ENCODE measurements at places on chromosomes 2 and 18. TPM values are rescaled to one million over a fixed set of nuclear protein-coding genes. Genes with fewer than 3 reads are reported as not detected.

DNA sequence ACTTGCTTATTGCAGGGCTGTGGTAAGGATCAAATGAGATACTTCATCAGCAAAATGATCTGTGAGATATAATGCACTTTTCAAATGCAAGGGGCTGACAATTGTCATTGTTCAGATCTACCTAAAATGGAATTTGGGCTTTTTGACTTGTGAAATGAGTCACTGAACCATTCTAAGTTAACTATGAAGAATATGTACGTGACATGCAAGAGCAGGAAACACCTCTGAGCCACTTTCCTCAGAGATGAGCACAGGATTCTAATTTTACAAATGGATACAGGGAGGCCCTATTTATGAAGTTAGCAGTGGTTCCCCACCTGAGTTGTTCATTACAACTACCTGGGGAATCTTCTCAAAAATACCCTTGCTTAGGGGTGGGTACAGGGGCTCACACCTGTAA lies 26.7 kb downstream of the CTLA4 start:
- no peak for DNase-seq

The CD207 gene
- 0.08 TPM for total RNA-seq

The CFAP221 gene
- not detected for total RNA-seq

DNA sequence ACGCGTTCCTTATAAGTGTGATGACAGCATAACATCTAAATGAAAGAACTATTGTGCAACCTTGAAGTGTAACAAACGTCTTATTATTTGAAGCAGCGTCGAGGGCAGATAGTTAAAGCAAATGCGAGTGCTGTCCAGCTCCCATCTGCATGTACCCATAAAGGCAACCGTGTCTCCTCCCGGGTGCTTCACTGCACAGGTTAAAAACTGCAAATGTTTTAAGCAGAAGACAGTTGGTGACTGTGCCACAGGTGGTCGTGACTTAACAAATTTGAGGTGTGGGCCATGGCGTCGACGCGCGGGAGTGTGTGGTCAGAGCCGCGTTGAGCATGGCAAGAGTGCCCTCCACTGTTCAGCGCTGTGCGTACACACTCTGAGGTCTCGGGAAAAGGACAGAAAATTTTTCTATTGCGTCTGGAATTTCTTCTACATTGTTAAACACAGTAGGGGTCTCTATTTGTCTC lies 6.4 kb downstream of the SALL3 start:
- peak; percentile 64 for DNase-seq

DNA sequence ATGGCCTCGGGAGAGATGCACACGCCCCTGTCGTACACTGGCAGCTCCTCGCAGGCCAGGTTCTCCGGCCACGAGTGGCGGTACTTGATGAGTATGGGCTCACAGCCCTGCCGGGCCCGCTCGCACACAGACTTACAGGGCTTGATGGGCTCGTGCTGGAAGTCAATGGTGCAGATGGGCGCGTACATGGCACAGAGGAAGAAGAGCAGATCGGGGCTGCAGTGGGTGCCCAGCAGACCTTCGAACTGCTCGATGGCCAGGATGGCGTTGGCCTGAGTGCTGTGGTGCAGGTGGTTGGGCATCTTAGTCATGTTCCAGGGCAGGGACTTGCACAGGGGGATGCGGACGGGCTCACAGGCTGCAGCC lies 359 bp downstream of the FRZB start:
- no peak for DNase-seq

The GATA6 gene
- 2.1 TPM for total RNA-seq

DNA sequence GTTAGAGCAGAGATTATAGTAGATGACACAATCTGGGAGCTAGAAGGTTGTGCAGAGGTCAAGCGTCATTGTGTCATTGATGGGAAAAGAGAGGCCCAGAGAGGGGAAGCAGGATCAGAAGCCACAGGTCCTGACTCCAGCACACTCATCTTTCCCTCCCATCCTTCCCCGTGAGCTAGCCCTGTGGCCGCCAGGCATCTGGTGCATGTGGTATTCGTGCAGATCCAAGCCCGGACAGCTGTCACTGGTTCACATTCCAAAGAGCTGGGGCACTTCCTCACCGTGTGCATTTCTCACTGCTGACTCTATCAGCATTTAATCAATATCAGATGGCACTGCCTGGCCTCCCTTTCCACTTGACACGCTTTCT lies 94.1 kb upstream of the THOC1 start:
- no peak for DNase-seq

DNA sequence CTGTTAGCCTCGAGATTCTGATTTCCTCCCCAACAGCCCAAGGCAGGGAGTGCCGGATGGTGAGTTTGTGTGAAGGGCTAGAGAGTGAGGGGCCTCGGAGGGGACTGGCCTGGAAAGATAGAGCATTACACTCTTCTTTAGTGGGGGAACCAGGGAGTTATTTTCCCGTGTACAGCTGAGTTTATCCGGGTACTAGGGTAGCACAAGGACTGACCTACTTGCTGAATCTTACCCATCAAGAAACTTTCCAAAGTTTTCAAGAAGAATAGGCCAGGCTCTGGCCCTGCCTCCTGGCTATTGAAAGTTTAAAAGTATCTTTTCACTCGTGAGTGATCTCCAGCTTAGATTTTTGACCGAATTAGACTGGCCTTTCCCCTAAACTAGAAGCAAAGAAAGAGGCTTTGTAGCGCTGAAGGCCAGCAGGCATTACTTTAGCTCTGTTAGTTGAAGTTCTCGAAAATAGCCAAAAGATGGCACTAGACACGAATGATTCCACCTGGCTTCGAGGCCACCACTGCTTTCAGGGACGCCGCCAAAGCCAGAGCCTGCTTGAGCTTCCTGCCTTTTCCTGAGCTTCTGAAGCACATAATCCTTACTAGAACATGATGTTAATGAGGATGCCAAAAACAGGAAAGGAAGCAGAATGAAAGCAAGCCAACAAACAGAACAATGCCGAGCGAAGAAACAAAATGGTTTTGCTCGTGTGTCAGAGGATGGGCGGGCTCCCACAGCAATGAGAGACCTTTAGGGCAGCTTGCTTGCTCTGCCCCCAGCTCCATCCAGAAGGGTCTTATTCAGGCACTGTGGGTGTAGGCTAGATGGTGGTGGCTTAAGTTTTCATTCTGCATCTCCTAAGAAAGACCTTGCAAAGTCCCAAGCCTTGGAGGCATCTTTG lies 55.8 kb downstream of the TSN start:
- DNase-seq, result peak; percentile 89

DNA sequence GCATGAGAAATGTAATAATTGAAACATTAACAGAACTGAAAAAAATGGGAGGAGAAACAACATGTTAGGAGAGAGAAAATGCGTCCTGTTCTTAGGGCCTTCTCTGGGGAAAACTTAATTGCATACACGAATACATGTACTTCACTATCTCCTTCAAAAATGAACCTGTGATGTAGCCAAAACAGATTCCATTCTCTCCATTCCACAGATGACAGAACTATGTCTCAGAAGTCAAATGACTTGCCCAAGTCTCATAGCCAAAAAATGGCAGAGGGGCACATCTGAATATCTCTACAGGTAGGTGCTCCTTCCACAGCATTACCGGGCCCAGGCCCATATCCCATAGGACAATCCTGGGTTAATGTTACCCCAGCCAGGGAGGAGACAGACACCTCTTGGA lies 3.9 kb upstream of the DCTN1 start:
- DNase-seq, result no peak

GRCh38 chr18:35178260-35178659 lies 62.6 kb upstream of the ZNF397 start:
- DNase-seq, result no peak

DNA sequence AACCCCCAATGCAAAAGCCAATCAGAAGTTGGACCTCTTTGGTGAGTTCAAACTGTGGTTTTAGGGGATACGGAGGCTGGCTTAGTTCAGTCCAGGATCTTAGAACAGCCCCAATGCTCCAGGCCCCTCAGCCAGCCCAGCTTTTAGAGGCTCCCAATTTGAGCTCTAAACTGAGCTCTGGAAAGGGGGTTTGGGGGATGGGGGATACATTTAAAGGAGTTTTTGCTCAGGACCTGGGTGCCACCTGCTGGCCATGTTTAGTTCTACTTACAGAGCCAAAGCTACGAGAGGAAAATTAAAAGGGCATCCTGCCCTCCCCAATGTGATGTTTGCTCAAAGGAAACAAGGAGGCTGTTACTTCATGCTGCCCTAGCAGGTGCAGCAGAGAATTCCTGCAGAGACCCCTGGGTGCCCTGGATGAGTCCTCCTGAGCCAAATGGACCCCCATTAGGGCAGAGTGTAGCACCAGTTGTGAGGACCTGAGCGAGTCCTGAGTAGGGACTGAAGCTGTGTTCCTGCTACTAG lies 15.9 kb upstream of the TMEM214 start:
- peak; percentile 83 for DNase-seq

GRCh38 chr2:202193881-202194353 lies 44.5 kb downstream of the SUMO1 start:
- DNase-seq, result no peak

The FBLN7 gene
- not detected for total RNA-seq

DNA sequence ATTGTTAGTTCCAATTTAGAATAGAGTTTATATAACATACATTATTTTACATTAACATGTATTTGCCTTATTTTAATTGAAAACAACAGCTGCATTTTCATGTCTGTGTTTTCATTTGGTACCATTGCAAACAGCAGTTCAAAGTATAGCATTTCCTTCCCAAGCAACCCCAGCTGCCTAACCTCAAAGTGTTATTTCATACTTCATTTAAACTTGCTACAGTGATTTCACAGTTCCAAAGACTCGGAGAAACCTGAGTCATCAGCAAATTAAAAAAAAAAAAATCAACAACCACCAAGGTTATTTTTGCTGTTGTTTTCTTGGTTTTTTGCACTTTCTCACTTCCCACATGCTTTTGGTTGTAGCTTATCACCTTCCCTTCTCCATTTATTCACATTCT lies 236.5 kb upstream of the SPHKAP start:
- DNase-seq, result no peak

The SLC40A1 gene
- total RNA-seq, result 0.92 TPM

Measured in SK-MEL-5 (cell line).